ENCODE measurements at places on chromosomes 7 and 10. TPM values are rescaled to one million over a fixed set of nuclear protein-coding genes. Genes with fewer than 3 reads are reported as not detected.

DNA sequence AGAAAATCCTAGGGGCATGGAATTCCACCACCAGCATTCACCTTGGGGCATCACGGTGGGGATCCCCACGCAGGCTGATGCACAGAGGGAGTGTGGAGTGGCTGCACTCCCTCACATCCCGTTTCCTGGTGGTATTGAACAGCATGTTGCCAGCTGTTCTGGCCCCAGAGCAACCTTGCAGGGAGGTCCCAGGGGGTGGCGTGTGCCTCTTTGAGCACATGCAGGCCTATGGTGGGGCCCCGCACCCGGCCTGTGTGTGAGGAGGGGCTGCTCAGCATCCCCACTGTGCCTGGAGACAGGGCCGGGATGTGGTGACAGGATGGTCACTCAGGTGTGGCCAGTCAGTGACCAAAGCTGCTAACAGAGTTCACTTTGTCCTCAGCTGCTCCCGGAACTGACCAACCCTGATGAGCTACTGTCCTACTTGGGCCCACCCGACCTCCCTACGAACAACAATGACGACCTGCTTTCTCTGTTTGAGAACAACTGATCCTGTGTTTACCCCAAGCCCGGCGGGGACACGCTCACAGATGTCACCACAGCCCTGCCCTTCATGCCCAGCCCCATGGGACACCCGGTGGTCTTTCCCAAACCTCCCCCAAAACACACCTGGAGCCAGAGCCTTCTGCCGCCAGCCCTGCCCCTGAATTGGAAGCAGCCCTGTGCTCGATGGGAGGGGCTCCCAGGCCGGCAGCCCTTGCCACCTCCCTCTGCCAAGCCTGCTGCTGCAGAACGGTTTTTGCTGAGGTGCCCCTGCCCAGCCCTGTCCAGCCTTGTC, 18.7 kb downstream of the ZMIZ2 start:
- DNase-seq, result no peak

DNA sequence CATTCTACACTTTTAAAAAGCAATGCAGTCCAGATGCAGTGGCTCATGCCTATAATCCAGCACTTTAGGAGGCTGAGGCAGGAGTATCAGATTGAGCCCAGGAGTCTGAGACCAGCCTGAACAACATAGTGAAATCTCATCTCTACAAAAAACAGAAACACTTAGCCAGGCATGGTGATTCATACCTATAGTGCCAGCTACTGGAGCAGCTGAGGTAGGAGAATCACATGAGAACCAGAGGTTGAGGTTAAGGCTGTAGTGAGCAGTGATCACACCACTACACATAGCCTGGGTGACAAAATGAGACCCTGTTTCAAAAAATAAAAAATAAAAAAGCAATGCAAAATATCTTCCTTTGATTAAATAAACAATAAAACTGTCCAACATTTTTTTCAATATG, 205.2 kb downstream of the GRM8 start:
- DNase-seq, result no peak

GRCh38 chr10:42654419-42654818, 16.0 kb upstream of the ZNF33B start:
- no peak for DNase-seq

KEL gene
- total RNA-seq, result 1.7 TPM

- DNase-seq, result peak; percentile 16
These were observed 727 bp upstream of the PDSS1 start for GRCh38 chr10:26696786-26697162.

GRCh38 chr7:82230811-82231581, 212.6 kb downstream of the CACNA2D1 start:
- no peak for DNase-seq

TNS3 gene
- 2.7 TPM for total RNA-seq

INSYN2A gene
- not detected for total RNA-seq

- no peak for DNase-seq
These were observed 64.3 kb downstream of the PLXNA4 start for GRCh38 chr7:132511921-132512320.

DNA sequence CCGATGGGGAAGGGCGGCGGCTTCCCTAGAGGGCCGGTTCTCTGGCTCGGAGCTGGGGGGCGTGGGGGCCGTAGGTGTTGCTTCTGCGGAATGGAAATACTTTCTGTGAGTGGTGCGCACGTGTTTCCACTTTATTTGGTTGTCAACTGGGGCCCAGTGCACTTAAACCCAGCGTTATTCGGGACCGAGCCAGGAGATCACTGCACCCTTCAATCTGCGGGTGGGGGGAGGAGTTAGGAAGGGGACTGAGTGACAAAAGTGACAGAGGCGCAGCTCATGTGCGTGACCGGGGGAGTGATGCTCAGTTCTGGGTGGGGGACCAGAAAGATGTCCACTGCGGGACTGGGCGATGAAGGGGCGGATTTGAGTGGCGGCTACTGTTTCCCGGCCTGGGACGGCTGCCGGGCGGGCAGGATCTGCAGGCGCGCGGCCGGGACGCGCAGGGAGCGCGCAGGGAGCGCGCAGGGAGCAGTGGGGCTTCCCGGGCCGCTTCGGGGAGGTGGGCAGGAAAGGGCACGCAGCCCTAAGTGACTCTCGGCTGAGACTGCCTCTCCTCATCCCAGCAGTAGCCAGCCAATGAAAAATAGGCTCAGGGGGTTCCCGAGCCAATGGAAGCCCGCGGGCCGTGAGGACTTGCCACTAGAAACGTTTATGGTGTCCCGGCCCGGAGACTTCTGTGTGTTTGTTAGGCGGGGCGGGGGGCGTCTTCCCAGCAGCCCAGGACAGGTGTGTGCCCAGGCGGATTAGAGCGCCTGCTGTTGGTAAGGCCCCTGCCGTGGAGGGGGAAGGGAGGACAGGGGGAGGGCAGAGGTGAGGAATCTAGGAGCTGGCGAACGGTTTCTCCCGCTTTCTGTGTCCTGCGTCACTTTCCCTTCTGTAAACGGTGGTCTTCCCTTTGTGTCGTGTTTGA, 54.3 kb upstream of the KDM7A start:
- DNase-seq, result no peak

GRCh38 chr7:149851449-149851848, 13.3 kb downstream of the ZNF862 start:
- DNase-seq, result no peak

GRCh38 chr7:33452805-33453502, 323.6 kb downstream of the BBS9 start:
- no peak for DNase-seq

DNA sequence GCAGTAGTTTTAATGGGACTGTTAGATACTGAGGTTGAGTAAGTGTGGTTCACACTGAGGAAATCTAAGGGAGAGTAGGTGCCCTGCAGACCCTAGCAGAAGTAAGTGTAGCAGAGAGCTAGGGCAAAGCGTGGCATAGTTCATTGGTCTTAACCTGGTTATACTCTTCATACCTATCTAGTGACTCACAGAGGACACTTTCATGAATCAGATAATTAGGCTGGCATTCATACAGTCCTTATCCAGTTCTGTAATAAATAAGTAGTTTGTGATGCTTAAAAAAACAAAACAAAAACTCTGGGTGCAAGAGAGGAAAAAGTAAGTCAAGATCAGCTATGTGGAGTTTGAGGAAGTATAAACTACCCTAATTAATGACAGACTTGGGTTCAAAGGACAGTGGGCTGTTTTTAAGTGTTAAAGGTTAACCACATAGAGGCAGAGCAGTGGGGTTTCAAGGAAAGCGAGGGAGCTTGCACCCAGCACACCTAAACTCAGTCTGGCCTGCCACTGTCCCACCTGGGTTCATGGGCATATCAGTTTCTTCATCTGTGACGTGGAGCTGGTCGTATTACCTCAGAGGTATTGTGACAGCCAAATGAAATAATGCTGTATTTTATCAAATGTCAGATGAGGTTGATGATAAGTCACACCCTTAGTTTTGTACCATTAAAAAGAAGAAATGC, 27.1 kb downstream of the LMTK2 start:
- DNase-seq, result no peak

DNA sequence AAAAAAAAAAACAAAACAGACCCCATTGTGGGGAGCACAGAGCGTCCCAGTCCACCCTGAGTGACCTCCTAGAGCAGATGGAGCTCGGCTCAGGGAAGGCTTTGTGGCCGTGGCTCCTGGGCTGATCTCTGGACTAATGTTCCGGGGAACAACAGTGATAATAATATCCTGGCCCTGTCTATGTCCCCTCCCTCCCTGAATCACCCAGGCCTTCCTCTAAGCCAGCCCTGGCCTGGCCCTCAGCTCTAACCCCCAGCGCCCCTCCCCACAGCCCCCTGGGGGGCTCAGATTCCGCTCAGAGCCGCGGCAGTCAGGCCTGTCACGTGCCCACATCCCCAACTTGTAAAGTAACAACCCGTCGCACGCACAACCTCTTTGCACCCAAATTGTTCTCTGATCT, 48.3 kb downstream of the MICALL2 start:
- no peak for DNase-seq

- DNase-seq, result no peak
These were observed 24.2 kb downstream of the PRPS1L1 start for GRCh38 chr7:18003286-18003994.

GRCh38 chr10:123562811-123563580, 103.2 kb upstream of the GPR26 start:
- no peak for DNase-seq

CPA4 gene
- 0.37 TPM for total RNA-seq

DNA sequence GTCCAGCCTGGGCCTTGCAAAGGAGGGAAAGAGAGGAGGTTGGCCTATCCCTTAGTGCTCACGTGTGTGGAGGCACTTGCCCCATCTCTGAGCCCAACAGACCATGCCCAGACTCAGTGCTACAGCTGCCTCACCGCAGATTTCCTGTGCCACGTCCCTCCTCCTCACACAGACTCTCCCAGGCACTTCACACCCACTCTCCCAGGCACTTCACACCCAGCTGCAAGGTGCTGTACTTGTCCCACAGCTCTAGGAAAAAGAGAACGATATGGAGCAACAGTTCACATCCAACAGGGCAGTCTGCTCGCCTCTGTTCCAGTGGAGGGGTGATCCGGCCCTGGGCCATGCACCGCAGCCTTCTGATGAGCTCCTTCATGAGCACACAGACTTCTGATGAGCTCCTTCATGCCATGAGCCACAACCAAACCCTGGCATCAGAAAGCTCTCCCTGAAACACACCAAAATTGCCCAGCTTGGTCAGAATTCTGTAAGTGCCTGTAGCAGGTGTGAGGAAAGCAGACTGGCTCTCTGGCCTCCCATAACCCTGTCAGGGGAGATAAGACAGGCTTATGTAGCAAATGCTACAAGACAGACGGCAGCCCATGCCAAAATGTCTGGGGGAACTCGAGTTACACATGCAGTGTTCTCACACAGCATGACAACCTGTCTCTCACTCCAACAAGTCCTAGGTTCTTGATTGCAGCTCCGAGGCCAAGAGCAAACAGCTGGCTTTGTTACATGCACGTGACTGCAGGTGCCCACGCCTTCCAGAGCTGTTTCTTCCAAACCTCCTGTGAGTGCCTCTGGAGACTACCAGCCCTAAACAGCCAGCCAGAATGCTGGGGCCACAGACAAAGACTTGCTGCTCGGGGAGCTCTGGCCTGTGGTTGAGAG, 348.5 kb downstream of the GRID1 start:
- peak; percentile 45 for DNase-seq

All from GM12878 (cell line).